ENCODE measurements at places on chromosomes 6 and 20.

- DNase-seq = no peak
Measured at GRCh38 chr6:38138374-38138773, 318.8 kb downstream of the ZFAND3 start.

DNA sequence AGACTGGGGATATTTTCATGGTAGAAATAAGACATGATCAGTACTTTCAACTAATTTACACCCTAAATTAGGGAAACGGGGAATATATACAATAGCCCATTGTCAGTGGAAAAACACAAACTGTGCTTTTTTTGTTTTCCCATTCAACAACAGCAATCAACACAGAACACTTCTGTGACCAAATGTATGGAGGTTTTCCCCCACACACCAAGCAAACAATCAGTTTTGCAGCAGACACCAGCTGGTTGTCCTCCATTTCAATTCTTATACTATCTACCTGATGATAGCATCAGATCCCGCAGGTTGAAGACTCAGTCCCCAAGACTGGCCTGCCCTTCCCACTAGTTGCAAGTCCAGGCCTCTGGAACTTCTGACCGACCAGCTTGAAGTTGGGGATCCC lies 4.5 kb downstream of the HINT3 start:
- no peak for DNase-seq

- DNase-seq = peak; percentile 50
Measured at GRCh38 chr6:153231048-153231646, 100.1 kb upstream of the RGS17 start.

GRCh38 chr6:42103216-42103615 lies 39.2 kb downstream of the C6orf132 start:
- DNase-seq = no peak

DNA sequence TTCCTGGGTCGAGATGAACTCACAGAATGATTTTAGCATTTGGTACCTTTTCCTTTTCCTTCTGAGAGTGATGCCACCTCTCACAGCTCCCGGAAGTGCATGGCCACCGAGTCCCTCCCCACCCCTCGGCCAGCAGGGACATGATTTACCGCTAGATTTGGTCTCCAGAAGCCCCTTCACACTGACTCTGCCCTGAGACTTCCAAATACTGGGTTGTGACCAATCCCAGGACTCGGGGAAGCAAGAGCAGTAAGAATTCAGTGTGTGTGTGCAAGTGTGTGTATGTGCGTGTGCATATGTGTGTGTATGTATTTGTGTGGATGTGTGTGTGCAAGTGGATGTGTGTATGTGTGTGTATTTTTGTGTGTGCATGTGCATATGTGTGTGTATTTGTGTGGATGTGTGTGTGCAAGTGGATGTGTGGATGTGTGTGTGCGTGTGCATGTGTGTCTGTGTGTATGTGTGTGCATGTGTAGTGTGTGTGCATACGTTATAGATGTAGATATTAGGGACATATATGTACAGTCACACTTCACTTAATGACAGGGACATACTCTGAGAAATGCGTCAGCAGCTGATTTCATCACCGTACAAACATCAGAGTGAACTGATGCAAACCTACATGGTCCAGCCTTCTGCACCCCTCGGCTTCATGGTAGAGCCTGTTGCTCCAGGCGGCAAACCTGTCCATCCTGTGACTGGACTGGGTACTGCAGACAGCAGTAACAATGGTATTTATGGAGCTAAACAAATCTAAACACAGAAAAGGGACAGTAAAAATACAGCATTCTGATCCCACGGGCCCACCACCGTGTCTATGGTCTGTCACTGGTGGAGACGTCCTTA lies 374.5 kb downstream of the TAF4 start:
- DNase-seq = no peak

DNA sequence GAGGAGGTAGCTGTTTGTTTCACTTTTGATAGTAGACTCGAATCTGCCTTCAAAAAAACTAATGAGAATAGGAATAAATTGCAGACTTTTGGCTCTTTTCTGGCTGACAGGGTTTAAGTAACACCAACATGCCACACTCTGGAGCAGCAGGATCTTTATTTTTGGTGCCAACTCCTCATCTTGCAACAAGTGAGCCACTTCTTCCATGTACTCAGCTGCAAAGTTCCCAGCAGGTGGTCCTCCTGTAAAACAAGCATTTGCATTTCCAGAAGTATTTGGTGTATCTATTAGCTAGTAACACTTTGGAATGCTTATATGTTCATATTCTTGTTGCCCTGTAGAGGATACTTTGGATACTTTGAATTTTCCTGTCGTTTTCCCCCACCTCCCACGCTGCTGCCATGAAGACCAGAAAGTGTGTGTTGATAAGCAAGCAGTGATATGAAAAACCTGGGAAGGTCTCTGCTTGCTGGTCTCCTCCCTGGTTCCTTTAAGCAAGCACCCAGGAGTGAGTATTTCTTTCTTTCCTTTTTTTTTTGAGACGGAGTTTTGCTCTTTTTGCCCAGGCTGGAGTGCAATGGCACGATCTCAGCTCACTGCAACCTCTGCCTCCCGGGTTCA lies 1.0 kb downstream of the ARMH2 start:
- no peak for DNase-seq

GRCh38 chr6:11413728-11414127 lies 123.8 kb upstream of the TMEM170B start:
- DNase-seq = no peak

DNA sequence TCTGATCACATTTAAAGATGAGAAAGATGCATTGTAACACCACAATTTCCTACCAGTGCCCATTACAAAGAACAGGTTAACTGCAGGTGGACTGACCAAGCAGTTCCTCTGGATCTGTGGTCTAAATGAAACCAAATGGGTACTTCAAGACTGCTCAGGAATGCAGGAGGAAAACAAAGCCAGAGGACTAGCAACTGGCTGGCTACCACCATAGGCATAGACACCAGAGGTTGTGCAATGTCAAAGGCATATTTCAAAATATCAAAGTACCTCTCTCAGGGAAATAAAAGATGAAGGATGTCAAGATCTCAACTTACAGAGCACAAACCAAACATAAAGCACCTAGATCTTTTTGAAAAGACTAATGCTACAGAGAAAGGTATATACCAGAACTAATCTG lies 65.5 kb downstream of the GMDS start:
- DNase-seq = peak; percentile 83
